ENCODE measurements at places on chromosomes 11 and 22.

DNA sequence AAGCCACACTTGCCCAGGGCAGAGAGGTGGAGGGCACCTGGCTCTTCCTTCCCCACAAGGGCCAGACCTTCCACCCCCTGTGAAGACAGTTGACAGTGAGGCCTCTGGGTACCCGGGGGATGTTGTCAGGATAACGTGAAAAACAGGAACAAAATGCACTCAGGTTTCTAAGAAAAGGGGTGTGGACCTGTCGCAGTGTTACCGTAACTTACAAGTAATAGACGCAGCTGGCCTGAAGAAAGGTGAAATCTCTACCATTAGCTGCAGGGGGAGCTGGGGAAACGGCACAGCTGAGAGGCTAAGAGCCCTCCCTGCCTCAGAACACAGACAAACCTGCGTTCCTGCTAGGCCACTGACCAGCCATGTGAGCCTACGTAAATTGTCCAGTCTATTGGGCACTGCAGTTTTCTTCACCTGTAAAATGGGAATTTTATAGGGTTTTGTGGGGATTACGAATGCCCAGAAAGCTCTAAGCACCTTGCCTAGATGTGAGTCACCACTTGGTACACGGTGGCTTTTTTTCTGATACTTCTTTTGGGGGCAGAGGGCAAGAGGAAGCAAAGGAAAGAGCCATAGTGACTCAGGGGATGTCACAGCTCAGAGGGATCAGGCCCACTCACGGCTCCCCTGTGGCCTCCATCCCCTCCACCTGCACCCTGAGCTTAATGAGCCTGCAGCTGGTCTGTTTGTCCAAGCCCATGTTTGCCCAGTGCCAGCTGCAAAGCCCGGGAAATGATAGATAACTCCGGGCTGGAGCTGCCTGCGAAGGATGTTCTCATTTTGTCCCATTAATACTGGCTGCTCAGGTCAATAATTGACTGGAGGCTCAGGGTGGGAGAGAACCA lies 18.4 kb upstream of the CABP7 start:
- no peak for DNase-seq

DNA sequence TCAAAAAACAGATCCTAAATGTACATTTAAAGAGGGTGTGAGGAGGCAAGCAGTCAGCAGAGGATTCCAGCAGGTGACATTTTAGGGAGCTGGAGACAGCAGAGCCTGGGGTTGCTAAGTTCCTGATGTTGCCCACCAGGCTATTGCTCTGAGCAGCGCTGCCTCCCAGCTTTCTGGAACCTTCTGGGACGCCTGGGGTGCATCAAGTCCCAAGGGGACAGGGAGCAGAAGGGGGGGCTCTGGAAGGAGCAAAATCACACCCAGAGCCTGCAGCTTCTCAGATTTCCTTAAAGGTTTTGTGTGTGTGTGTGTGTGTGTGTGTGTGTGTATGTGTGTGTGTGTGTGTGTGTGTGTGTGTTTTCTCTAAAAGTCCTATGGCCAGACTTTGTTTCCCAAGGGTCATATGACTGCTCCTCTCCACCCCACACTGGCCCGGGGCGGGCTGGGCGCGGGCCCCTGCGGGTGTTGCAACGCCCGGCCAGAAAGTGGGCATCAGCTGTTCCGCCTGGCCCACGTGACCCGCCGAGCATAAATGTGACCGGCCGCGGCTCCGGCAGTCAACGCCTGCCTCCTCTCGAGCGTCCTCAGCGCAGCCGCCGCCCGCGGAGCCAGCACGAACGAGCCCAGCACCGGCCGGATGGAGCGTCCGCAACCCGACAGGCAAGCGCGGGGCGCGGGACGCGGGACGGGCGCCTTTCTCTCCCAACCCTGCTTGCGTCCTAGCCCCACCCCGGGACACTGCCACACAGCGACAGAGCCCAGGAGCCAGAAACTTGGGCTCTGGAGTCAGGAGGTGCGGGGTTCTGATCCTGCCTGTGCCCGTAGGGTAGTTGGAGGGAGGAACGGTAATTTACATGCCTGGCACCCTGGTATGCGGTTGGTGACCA lies at the start of gene HMOX1:
HMOX1 (plus strand) TSS at position 560 of the 887 bp plus-strand sequence; CDS start at position 638, 78 bp downstream.
- peak; percentile 79 for DNase-seq

DNA sequence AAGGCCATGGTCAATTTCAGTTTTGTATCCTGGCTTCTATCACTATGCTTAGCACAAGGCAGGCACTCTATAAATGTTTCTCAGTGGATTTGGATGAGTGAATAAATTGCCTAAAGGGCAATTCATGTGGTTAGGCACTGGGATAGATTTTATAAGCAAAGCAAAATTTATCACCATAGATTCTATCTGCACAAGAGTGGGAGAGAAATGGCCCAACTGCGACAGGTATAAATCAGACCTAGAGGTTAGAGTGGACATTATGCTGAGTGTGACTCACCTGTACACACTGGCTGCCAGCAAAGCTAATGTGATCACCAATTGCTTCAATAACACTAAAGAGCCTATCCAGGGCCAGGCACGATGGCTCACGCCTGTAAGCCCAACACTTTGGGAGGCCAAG lies 514.0 kb downstream of the BUD13 start:
- DNase-seq = no peak

GRCh38 chr22:26463688-26464087 lies 19.9 kb downstream of the HPS4 start:
- no peak for DNase-seq

DNA sequence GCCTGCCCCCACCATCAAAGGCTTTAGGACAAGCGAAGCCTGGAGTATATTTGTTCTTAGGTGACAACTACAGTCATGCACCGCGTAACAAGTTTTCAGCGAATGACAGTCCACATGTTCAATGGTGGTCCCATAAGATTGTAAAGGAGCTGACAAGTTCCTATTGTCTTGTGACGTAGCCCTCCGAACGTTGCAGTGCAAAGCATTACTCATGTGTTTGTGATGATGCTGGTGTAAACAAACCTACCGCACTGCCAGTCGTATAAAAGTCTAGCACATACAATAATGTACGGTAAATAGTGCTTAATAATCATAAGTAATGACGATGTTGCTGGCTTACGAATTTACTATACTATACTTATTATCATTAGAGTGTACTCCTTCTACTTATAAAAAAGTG lies 41.3 kb downstream of the ADAMTS15 start:
- no peak for DNase-seq

- DNase-seq = no peak
Observed at GRCh38 chr11:15295695-15296094, 181.0 kb downstream of the INSC start.

- no peak for DNase-seq
Observed at GRCh38 chr11:34514597-34514996, 1.0 kb upstream of the ELF5 start.

DNA sequence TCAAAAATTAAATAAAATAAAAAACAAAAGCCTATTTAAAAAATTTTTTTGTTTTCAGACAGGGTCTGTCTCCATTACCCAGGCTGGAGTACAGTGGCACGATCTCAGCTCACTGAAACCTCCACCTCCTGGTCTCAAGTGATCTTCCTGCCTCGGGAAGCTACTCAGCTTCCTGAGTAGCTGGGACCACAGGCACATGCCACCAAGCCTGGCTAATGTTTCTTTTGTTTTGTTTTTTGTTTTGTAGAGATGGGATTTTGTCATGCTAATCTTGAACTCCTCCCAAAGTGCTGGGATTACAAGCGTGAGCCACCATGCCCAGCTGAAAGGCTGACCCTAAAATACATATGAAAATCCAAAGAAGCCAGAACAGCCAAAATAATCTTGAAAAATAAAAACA lies 20.4 kb upstream of the L3MBTL2 start:
- DNase-seq = no peak

GRCh38 chr11:9459667-9460321 lies 1.0 kb upstream of the ZNF143 start:
- no peak for DNase-seq

- no peak for DNase-seq
Observed at GRCh38 chr11:71116693-71117040, 135.7 kb downstream of the SHANK2 start.

DNA sequence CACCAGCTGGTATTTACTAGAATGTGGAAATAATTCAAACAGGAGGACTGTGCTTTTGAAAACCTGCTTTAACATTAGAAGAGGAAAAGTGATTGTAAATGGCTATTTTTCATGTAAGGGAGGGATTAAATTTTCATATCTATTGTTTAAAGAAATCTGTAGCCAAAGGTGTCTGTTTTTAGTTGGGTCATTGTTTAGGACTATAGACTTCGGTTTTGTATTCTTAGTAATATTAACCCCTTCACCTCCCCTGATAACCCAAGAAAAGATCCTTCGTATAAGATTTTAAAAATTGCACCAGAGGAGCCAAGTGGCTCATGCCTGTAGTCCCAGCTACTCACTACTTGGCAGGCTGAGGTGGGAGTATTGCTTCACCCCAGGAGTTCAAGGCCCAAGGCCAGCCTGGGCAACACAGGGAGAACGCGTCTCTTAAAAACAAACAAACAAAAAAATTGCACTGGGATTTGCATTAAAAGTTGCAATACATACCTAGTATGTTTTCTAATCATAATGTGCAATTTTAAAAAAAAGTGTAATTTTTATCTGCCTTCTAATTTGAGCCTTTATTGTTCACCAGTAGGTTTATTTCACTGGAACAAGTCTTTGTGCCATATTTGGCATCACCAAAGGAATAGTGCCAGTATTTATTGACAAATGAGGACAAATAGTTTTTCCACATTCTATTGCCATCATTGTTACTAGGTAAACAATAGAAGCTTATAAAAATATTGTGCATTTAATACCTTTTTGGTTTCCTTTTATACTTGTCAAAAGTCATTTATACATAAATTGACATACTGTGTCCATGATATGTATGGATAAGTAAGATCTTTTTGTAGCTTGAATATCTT lies 34.3 kb downstream of the MTMR3 start:
- no peak for DNase-seq

DNA sequence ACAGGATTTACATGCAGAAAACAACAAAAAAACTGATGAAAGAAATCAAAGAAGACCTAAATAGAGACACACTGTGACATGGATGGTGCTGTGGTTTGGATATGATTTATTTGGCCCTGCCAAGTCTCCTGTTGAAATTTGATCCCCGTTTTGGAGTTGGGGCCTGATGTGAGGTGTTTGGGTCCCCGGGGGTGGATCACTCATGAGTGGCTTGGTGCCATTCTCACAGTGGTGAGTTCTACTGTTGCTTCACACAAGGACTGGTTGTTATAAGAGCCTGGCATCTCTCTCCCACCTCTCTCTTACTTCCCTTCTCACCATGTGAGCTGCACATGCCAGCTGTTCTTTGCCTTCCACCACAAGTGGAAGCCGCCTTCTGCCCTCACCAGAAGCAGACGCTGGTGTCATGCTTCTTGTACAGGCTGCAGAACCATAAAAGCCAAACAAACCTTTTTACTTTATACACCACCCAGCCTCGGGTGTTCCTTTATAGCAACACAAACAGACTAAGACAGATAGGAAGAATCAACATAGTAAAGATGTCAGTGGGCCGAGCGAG lies 7.8 kb upstream of the RTL6 start:
- no peak for DNase-seq

- DNase-seq = no peak
Observed at GRCh38 chr11:10394229-10395101, 60.6 kb upstream of the AMPD3 start.

GRCh38 chr11:55054723-55055122 lies 207.2 kb upstream of the TRIM48 start:
- DNase-seq = no peak

- no peak for DNase-seq
Observed at GRCh38 chr22:32048069-32048468, 5.0 kb downstream of the SLC5A1 start.

GRCh38 chr11:123450623-123451022 lies 20.6 kb downstream of the GRAMD1B start:
- DNase-seq = no peak

DNA sequence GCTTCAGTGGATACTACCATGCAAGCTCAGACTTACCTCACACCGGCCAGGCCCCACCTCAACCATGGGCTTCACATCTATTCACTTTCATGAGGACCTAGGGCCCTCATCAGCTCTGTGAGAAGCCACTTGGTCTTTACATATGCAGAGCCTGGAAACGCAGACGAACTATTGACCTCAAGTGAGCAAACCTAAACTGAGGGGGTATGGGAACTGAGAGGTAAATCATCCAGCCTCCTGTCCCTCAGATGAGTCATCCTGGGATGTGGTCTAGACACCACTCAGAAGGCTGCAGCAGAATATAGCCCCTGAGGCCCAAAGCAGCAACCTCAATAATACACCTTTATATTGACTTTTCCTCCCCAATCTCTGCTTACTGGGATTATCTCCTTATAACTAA lies 578.0 kb downstream of the INSC start:
- DNase-seq = no peak

- no peak for DNase-seq
Observed at GRCh38 chr22:37796079-37796478, 11.7 kb upstream of the GCAT start.

GRCh38 chr22:40240160-40240559 lies 62.4 kb downstream of the TNRC6B start:
- DNase-seq = no peak

DNA sequence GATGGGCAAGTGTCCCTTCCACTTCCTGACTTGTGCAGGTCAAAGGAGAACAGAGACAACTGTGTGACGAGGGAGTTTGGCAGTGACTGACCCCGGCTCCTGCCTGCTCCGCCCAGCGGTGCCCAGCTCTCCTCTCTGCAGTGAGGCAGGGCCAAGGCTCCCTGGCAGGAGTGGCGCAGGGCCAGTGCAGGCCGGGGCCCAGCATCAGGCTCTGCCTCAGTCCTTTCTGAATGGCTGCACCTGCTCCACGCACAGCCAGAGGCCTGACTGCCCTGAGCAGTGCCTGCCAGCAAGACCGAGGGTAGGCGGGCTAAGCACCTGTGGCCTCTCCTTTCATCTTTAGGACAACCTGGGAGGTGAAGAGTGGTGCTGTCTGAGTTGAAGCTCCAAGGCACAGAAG lies 54.2 kb downstream of the WT1 start:
- no peak for DNase-seq

DNA sequence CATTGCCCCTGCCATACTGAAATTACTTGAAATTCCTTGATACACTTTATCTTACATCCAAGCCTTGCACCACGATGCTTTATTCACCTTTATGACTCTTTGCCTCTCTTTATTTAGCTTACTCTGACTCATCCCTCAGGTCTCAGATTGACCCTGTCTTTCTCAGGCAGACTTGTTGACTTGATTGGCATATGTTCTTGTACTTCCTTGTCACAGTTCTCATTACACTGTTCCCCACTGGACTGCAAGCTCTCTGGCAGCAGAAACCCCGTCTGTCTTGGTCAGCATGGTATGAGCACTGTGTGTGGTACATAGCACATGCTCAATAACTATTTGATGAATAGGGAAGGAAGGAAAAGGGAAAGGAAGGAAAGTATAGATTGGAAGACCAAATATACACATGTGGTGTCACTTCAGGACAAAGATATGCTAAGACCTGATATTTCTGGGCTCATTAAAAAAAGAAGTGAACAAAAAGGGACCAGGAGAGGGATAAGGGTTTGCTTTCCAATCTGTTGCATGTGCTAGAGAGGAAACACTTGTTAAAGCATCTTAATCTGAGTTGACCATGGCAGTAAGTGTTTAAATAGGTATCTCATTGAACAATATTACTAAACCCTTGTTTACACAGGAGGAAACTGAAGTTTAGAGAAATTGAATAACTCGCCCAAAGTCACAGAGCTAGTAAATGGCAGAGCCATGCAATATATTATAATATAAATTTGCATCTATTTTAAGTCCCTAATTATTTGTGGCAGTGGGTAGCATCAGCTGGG lies 7.2 kb downstream of the LYVE1 start:
- no peak for DNase-seq
